Aorta (tissue), 5 donors: ENCODE measurements at places on chromosomes 6 and 20. TPM values are rescaled to one million over a fixed set of nuclear protein-coding genes. Genes with fewer than 3 reads are reported as not detected.
A peak's percentile ranks its signal among the peaks of the same experiment; 100 is the strongest.

DNA sequence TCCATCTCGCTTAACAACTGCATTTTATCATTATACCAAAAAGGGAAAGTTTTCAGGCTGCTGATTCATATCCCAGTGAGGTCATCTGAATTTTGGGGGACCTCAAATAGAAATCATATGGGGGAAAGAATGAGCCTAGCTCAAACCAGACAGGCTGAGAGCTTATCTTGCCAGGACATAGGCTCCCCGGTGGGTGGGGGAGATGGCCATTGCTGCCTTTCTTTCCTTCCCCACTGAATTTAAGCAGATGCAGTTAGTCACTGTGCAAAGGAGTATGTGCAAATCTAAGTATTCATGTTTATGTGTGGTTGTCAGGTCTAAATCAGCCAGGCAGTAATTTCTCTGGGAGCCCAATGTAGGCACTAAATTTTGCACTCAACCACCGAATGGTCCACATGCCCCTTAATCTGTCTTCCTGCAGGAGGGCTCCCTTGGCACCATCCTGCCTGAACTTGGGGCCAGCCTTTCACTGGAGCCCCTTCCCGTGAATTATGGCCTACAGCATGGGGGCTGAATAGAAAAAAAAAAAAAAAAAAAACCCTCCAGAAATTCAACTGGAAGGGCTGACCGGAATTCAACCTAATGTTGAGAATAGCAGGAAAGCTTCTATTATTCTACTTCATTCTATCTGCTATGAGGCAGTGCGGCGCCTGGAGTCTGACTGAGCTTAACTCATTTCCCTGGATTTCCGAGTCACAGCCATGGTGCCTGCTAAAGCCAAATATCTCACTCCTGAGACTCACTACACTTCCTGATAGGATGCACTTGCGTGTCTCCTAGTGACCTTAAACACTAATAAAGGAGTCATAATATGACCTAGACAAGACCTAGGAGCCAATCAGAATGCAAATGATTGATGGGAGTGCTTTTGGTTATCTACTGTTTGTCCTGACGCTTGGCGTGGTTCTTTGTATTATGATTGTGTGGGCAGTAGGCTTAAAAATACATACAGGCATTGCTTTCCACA is 161.5 kb upstream of the HEY2 start:
- no peaks in the 10 kb centered on the region for H3K27me3 ChIP-seq
- H3K4me3 ChIP-seq, result no peak overlapping the region
- no peaks in the 10 kb centered on the region for H3K36me3 ChIP-seq
- DNase-seq, result no peak
- no peaks in the 10 kb centered on the region for H3K4me1 ChIP-seq

DNA sequence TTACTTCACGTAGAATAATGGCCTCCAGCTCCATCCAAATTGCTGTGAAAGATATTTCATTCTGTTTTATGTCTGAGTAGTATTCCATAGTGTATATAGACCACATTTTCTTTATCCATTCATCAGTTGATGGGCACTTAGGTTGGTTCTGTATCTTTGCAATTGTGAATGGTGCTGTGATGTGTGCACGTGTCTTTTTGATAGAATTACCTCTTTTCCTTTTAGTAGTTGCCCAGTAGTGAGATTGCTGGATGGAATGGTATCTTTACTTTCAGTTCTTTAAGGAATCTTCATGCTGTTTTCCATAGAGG is 91.8 kb downstream of the CARMIL1 start:
- H3K36me3 ChIP-seq, result no peaks in the 10 kb centered on the region
- no peak overlapping the region for H3K4me3 ChIP-seq
- H3K27me3 ChIP-seq, result no peaks in the 10 kb centered on the region
- H3K27ac ChIP-seq, result no peak overlapping the region
- no peak for DNase-seq

DNA sequence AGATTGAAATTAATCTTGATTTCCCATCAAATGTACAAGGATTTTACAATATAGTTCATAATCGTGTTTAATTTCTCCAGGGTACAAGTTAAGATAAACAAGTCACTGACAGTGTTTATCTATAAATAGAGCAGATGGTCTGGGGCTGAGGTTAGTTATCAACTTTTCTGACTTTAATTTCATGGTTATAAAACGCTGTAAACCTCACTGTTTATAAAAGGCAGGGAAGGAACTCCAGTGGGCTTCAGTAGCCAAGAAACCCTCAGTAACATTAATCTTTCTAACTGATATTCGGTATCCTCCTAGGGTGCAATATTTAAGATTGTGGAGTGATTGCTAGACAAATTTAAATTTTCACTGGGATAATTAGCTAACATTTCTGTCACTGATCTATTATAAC is 68.6 kb downstream of the GFRAL start:
- no peaks in the 10 kb centered on the region for H3K27me3 ChIP-seq
- no peaks in the 10 kb centered on the region for H3K36me3 ChIP-seq
- no peak for DNase-seq
- no peaks in the 10 kb centered on the region for H3K4me1 ChIP-seq

DNA sequence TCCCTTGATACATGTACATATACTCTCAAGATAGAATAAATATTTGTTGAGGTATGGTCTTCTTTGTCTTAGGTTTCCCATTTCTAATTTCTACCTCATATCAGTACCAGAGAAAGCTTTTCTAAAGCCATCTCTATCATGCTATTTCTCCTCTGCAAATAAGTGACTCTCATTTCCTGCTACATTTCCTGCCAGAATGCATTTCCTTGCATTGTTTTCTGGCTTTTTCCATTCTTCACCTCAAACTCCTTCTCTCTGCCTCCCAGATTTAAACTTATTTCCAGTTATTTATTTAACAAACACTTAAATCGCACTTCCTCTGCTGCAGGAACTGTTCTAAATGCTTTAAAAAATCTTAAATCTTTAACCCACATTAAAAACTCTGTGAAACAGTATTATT is 74.4 kb upstream of the STMND1 start:
- H3K36me3 ChIP-seq, result no peaks in the 10 kb centered on the region
- no peak overlapping the region for H3K27ac ChIP-seq
- no peaks in the 10 kb centered on the region for H3K27me3 ChIP-seq
- no peaks in the 10 kb centered on the region for H3K4me1 ChIP-seq
- H3K4me3 ChIP-seq, result no peak overlapping the region

DNA sequence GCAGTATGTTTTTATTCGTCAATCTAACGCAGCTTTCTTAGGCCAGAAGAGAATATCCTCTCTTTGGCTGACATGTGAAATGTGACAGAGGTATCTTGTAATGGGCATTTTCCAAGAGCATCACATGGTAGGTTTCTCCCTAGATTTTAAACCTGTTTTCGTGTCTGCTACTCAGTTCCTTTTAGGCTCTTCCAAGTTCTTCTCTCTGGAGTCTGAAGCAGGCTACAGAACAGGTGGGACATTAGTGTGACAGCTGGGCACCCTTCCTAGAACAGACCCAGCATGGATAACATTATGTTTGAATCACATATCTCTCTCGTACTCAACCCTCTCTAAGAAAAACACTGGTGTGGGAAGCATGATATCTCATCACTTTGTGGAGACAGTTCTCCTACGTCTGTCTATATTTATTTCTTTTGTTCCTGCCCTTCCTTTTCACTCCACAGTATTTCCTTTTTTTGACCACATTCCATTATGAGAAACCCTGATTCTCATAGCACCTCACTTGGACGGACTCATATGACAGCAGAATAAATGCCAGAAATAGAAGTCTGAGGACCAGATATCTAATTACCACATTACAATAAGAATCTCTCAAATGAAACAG is 263.4 kb downstream of the NKAIN2 start:
- H3K36me3 ChIP-seq, result no peaks in the 10 kb centered on the region
- H3K4me3 ChIP-seq, result no peak overlapping the region
- no peak for DNase-seq
- H3K27ac ChIP-seq, result no peak overlapping the region

- no peaks in the 10 kb centered on the region for H3K4me1 ChIP-seq
- DNase-seq, result no peak
Measured at GRCh38 chr20:56724241-56724757, 95.2 kb downstream of the TFAP2C start.

DNA sequence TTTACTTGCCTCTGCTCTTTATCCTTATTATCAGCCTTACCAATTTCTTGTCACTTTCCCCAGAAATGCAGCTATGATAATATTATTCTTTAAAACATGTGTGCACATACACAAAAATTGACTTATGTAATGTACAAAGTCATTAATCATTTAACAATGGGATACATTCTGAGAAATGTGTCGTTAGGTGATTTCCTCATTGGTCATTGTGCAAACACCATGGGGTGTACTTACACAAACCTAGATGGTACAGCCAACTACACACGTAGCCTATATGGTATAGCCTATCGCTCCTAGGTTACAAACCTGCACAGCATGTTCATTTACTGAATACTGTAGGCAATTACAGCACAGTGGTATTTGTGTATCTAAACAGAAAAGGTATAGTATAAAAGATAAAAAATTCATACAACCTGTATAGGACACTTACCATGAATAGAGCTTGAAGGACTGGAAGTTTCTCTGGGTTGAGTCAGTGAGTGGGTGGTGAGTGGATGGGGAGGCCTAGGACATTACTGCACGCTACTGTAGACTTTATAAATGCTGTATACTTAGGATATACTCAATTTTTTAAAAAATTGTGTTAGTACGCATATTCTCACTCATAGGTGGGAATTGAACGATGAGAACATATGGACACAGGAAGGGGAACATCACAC is 56.9 kb downstream of the HIVEP1 start:
- DNase-seq, result no peak
- H3K4me1 ChIP-seq, result no peaks in the 10 kb centered on the region
- H3K36me3 ChIP-seq, result no peaks in the 10 kb centered on the region
- no peak overlapping the region for H3K27ac ChIP-seq

DNA sequence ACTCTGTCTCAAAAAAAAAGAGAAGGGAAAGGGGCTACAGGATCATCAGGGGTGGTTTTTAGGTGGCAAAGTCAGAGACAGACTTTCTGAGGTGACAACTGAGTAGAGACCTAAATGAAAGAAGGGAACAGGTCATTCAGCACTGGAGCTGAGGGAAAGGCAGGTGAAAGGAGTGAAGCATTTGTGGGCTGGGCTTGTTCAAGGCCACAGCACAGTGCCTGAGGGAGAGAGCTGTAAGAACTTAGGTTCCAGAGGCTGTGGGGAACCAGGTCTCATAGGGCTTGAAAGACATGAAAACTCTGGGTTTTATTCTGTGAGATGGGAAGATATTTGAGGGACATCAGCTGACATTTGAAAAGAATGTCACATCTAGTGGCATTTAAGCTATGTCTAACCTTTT is 20.8 kb downstream of the KATNA1 start:
- no peaks in the 10 kb centered on the region for H3K27me3 ChIP-seq
- H3K4me3 ChIP-seq, result no peak overlapping the region
- H3K27ac ChIP-seq, result no peak overlapping the region

GRCh38 chr6:1574083-1574761 is 35.5 kb upstream of the FOXC1 start:
- H3K27me3 ChIP-seq, result no peaks in the 10 kb centered on the region
- no peak for DNase-seq
- no peaks in the 10 kb centered on the region for H3K4me1 ChIP-seq
- peak overlapping the region; percentile 39 for H3K27ac ChIP-seq
- no peaks in the 10 kb centered on the region for H3K36me3 ChIP-seq
- H3K4me3 ChIP-seq, result no peak overlapping the region

GRCh38 chr6:38354037-38354381 is 285.7 kb downstream of the BTBD9 start:
- H3K4me3 ChIP-seq, result no peak overlapping the region
- no peaks in the 10 kb centered on the region for H3K36me3 ChIP-seq
- no peak for DNase-seq
- H3K27me3 ChIP-seq, result no peaks in the 10 kb centered on the region
- peaks cover 3% of the 10 kb centered on the region for H3K4me1 ChIP-seq
- no peak overlapping the region for H3K27ac ChIP-seq

- H3K4me3 ChIP-seq, result no peak overlapping the region
- no peaks in the 10 kb centered on the region for H3K4me1 ChIP-seq
- no peaks in the 10 kb centered on the region for H3K36me3 ChIP-seq
- H3K27me3 ChIP-seq, result no peaks in the 10 kb centered on the region
- DNase-seq, result no peak
Measured at GRCh38 chr20:50321797-50322480, 131.3 kb downstream of the CEBPB start.

DNA sequence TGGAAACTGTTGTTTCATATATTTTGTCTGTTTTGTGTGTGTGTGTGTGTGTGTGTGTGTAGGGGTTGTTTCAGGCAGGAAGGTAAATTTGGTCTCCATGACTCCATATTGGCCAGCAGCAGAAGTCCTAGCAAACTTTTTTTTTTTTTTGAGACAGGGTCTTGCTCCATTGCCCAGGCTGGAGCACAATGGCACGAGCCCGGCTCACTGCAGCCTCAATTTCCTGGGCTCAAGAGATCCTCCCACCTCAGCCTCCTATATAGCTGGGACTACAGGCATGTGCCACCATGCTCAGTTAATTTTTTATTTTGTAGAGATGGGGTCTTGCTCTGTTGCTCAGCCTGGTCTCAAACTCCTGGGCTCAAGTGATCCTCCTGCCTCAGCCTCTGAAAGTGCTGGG is 75.8 kb downstream of the PRDM1 start:
- H3K36me3 ChIP-seq, result no peaks in the 10 kb centered on the region
- no peaks in the 10 kb centered on the region for H3K27me3 ChIP-seq
- DNase-seq, result no peak
- no peak overlapping the region for H3K27ac ChIP-seq

DNA sequence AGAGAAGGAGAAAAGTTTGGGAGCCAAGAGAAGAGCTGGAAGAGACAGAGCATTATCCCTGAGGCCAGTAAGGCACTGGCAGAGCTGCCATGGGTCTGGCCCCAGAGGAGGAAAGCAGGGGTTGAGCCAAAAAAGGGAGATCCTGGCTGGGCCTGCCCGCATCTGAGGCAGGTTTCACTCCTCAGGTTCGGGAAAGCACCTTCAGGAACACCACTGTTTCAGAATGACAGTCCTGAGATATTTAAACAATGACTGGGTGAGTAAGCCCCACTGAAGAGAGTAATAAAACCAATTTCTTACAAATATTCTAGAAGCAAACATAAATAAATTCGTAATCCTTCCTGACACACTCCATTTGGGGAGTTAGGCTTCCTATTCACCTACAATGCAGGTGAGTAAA is 152.2 kb downstream of the BACH2 start:
- H3K27ac ChIP-seq, result no peak overlapping the region
- no peaks in the 10 kb centered on the region for H3K36me3 ChIP-seq
- H3K4me3 ChIP-seq, result no peak overlapping the region
- no peaks in the 10 kb centered on the region for H3K4me1 ChIP-seq

DNA sequence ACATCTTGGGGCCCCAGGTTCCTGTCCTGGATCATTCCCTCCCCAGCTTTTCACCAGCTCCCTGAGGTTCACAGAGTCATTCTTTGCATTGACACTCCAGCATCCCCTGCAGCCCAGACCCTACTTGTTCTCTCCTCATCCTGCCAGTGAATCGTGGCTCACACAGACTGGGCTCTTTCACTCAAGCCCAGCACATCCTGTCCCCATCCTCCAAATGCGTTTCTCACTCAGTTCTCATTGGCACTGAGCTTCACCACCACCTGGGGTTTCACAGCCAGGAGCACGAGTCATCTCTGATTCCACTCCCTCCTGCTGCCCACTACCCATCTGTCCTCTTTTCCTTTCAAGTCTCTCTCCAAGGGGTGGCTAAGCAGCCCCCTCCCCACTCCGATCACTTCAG is 85.4 kb upstream of the NNAT start:
- no peak for DNase-seq
- no peak overlapping the region for H3K4me3 ChIP-seq
- H3K4me1 ChIP-seq, result no peaks in the 10 kb centered on the region
- H3K27ac ChIP-seq, result no peak overlapping the region

GRCh38 chr20:63051186-63051860 is 44.6 kb upstream of the BHLHE23 start:
- H3K4me3 ChIP-seq, result no peak overlapping the region
- H3K36me3 ChIP-seq, result no peaks in the 10 kb centered on the region
- DNase-seq, result peak; percentile 11

TLDC2 gene
- not detected for total RNA-seq

GJA10 gene
- not detected for total RNA-seq

KHDC1L gene
- 0.66 TPM for total RNA-seq

THBD gene
- total RNA-seq, result 79.8 TPM

TXLNB gene
- 1.5 TPM for total RNA-seq

ADGB gene
- total RNA-seq, result not detected
